ENCODE measurements at places on chromosomes 6 and 20.

GRCh38 chr6:45477790-45478189 lies 100.1 kb upstream of the SUPT3H start:
- DNase-seq = no peak

GRCh38 chr6:12533586-12533985 lies 183.0 kb upstream of the PHACTR1 start:
- DNase-seq = no peak

DNA sequence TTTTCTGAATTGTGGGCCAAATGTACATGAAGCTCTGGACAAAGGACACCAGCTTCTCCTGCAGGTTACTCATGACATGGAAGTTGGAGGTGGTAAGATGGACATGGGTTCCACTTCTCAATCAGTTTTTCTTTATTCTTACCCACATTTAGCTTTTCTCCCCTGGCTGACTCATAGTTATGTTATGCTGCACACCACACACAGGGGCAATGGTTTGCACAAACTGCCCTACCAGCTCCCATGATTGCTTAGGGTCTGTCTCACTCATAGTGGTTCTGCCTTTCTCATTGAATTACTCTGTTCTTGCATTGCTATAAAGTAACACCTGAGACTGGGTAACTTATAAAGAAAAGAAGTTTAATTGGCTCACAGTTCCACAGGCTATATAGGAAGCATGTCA lies 4.5 kb upstream of the CD109 start:
- no peak for DNase-seq

DNA sequence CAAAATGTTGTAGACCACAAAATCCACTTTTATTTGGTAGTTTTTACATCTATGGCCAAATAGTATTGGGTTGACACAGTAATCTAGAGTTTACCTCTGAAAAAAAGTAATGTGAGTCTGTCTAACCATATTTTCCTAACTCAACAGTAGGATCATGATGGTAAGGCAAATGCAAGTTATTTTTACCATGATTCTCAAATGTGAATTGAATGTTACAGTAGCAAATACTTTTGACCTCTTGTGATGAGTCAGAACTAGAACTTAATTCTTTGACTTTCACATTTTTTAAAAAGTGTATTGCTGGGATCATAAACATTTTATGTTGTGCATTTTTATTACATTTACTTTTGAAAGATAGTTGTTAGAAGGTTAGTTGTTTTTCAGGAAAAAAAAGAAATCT lies 22.0 kb downstream of the RNF146 start:
- DNase-seq = no peak

DNA sequence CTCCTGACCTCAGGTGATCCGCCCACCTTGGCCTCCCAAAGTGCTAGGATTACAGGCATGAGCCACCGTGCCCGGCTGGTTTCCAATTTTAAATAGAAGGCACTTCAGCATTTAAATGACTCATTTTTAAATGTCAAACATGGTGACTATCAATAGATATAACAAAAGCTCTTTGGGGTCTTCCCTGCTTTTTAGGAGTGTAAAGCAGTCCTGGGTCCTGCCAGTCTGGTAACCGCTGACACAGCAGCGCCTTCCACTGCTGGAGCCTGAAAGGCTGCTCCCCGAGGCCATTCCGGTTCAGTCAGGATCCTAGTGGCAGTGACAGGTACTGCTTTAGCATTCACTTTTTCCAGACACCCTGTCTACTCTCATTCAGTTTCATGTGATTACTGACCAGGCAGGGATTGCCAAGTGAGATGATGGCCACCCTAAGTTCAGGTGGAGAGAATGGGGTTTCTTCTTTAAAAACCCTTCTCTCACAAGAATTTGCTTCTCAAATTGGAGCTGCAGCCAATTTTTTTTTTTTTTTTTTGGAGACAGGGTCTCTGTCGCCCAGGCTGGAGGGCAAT lies 5.1 kb downstream of the DIDO1 start:
- peak; percentile 79 for DNase-seq

GRCh38 chr6:4210629-4211419 lies 75.4 kb upstream of the ECI2 start:
- peak; percentile 57 for DNase-seq

DNA sequence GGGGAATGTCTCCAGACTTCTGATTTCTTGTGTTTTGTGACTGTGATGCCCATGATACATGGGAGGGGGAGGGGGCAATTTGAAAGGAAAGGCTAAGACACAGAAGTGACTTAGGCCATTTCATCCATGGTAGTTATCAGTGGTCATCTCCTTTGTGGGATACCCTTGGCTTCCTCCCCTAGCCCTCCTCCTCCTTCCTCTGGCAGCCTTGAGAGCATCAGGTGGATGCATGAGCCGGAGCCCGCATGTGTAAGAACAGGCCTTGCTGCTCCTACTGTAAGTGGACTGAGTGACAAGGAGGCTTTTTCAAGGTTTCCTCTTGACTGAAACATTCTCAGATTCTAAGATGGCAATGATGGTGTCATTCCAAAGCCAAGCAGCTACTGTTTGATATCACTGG lies 874 bp downstream of the CD83 start:
- no peak for DNase-seq

- DNase-seq = peak; percentile 80
Observed at GRCh38 chr6:11236076-11236750, 3.7 kb upstream of the NEDD9 start.
